ENCODE measurements at places on chromosomes 12 and 14. TPM values are rescaled to one million over a fixed set of nuclear protein-coding genes. Genes with fewer than 3 reads are reported as not detected.

Gene ESR2
- polyA plus RNA-seq: 0.21 TPM

GRCh38 chr12:125434936-125435443 lies 369.8 kb downstream of the AACS start:
- DNase-seq: no peak

DNA sequence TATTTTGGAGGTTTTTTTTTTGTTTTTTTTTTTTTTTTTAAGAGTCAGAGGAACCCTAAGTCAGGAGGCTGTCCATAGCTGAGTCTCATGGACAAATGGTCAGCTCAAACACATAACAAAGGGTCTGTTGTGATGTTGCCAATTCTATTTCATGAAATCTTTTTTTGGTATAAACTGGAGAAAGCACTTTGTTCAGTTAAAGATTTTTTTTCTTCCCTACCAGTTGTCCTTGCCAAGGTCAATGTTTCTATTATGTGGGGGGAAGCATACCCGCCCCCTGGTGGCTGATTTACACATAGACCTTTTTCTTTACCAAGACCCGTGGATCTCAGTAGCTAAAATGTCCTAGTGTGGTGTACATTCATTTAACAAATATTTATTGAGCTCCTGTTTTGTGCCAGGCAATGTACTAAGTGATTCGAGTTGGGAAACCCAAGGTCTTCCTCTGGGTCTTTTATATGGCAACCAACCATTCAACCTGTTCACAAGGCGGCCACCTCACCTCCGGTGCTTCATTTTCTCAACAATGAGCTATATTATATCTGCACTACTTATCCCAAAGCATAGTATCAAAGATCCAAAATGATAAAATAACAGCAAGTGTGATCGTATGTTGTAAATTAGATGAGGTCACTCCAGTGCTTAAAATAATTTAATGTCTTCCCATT lies 214.5 kb downstream of the PAH start:
- no peak for DNase-seq

GRCh38 chr12:2772370-2772769 lies 22.4 kb upstream of the FKBP4 start:
- DNase-seq: no peak

DNA sequence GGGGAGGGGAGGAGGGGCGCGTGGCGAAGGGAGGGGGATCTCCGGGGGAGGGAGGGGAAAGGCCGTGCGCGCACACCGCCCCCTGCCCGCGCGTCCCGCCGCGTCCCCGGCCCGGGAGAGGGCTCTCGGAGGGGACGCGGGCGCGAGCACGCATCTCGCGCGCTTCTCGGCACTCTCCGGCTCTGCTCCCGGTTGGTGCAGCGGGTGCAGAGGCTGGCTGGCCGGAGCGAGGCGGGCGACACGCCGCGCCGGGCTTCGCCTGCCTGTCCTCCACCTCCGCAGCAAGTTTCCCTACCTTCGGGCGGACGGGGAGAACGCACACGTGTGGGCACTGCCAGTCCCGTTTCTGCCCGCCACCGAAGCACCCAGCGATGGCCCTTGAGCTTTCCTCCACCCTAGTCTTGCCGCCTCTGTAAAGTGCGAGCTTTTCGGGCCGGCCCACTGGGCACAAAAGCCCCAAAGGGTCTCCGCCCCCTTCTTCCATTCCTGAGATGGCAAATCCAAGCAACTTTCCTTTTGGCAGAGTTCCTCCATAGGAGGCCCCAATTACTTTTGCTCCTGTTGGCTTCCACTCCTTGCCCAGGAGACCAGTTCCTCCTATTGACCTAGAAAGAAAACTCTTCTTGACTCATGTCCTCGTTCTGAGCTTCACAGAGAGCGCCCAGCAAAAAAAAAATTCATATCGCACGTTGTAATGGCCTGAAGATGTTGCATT lies 363 bp upstream of the CSAD start:
- DNase-seq: peak; percentile 90

GRCh38 chr12:48451372-48451771 lies 21.0 kb upstream of the ANP32D start:
- no peak for DNase-seq

GRCh38 chr12:48773686-48774085 lies 15.2 kb downstream of the ADCY6 start:
- no peak for DNase-seq

- no peak for DNase-seq
Observed at GRCh38 chr12:9721394-9722092, 11.4 kb downstream of the CLECL1 start.

Gene SLC8A3
- 20.8 TPM for polyA plus RNA-seq

Gene LRTM2
- not detected for polyA plus RNA-seq

All from psoas muscle (tissue), 8 donors.